ENCODE measurements at places on chromosomes 2 and 18.

DNA sequence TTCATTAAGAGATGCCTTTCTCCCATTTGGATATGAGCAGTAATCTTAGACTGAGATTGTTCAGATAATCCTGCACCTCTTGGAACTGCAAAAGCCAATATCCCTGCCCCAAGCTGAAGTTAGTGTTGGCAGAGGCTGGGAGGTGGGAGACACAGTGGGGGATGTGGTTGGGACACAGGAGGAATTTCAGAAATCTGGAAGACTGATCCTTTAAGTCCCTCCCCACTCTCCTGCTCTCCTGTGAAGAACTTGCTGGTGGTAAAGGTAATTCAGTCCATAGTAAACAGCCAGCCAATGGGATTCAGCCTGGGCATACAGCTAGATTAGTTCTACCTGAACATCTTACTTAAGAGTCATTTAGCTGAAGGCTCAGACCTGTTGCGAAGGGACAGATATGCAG, 50.0 kb upstream of the TMEM178A start:
- DNase-seq: no peak

- DNase-seq: no peak
These were observed 159.5 kb downstream of the PTGR3 start for GRCh38 chr18:75049455-75049789.

GRCh38 chr2:237199082-237199481, 113.4 kb downstream of the COPS8 start:
- DNase-seq: no peak

- DNase-seq: no peak
These were observed 40.7 kb downstream of the SLC66A2 start for GRCh38 chr18:79910563-79911343.

GRCh38 chr2:218366621-218367414, 10.2 kb downstream of the CATIP start:
- no peak for DNase-seq

DNA sequence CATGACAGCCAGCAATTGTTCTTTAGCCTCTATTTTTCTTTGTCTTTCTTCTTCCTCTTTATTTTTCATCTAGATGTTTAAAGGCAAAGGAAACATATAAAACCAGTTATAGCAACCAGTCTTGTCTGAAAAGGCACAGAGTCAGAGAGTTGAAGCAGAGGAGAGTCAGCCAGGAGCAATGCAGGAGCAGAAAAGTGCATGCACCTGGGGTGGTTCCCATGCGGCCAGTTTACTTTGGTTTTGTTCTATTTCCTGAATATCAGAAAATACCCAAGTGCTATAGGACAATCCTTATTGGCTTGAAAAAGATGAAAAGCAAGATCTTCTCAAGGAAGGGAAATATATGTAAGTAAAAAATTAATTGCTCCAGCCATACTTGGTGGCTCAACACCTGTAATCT, 44.9 kb downstream of the CFAP210 start:
- DNase-seq: no peak

DNA sequence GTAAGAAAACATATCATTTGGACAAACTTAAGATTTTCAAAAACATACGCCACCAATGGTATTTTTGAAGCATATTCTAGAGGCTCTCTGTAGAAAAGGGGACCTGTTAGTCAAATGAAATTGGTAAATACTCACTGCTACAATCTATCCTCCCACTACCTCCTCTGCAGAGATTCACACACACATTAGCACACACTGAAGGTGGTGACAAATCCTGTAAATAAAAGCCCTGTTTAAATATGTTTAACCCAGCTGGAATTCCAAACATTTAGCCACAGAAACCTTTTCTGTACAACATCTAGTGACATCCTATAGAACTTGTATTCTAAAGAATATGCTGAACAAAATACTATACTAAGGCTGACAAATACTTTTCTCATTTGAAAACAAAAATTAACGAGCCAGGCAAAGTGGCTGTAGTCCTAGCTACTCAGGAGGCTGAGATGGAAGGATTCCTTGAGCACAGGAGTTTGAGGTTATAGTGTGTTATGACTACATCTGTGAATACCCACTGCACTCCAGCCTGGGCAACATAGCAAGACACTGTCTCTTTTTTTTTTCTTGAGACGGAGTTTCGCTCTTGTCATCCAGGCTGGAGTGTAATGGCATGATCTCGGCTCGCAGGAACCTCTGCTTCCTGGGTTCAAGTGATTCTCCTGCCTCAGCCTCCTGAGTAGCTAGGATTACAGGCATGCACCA, 25.9 kb downstream of the ALS2 start:
- no peak for DNase-seq

- peak; percentile 73 for DNase-seq
These were observed 1.7 kb downstream of the TMSB10 start for GRCh38 chr2:84906900-84907714.

DNA sequence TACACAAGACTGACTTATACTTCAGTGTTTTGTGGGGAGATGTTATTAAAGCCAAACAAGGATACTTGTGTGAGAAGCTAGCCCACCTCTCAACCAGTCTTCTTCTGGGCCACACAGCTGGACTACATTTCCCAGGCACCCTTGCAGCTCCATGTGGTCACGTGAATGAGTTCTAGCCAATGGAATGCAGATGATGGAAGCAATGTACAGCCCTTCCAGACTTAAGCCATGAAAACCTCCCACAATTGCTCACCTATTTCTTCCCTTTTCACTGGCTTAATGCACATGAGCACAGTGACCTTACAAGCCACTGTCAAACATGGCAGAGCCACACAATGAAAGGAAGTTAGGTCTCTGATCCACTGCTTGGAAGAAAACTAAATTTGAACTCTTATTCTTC, 20.4 kb upstream of the FEZ2 start:
- DNase-seq: peak; percentile 10

DNA sequence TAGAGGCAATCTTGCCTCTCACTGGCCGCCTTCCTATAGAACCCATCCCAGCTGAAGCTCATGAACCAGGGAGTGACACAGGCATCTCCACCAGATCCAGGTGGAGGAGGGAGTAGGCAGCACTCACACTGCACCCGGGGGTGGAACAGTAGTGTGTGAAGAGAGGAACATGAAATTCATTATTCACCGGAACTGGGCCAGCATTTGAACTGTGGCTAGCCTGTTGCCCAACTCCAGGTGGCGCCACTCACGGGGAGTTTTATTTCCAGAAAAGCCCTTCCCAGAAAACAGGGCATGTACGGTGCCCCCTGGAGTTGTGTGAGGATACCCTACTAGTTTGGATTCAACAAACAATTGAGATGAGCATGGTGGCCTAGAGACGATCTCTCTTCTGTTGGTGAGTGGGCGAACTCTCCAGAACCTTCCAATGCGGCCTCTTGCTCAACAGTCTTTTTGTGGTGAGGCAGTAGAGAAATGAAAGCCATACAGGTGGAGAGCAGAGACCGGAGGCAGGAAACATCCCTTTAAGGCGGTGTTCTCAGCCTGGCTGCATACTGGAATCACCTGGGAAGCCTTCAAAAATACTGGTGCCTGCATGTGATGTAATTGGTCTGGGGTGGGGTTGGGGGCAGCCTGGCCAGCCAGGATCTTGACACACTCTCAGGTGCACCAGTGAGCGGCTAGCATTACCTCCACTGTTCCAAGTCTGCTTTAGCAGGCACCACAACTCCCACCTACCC, 73.5 kb upstream of the NEDD4L start:
- no peak for DNase-seq

GRCh38 chr2:99821039-99821438, 321.4 kb downstream of the AFF3 start:
- DNase-seq: no peak

DNA sequence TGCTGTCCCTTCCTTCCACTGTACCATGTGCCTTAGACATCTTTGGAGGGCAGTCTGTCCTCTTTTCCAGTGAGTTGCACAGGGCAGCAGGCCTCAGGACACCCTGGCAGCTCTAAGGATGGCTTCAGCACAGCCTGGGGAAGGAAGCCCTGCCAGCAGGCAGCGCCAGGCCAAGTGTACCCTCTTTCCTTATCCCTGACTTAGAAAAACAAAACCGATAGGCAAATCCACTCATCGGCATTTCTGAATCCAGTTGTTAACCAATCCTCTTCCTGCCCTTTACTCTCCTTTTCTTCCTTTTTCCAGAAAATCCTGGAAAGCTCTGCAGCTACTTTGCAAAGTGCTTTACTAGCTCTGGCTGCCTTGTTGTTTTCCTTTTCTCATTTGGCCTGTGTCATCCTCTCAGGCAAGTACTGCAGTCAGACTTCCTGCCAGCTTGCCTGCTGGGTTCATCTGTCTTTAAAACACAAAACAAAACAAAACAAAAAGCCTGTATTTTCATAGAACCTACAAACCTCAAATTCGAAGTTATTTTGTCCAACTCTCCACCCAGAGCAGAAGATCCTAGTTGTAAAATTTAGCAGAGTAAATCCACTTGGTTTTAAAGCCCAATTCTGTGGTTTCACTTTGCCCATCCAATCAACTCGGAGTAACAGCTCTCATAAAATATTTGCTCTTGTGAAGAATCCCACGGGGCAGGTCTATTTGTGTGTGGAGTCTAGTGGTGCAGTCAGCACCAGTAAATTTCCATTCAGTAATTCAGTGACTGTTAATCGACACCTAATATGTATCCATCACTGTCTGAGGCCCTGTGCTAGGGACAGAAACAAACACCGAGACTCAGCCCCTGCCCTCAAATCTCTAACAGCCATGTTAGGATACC, 45.2 kb downstream of the PCBP1 start:
- DNase-seq: peak; percentile 67

DNA sequence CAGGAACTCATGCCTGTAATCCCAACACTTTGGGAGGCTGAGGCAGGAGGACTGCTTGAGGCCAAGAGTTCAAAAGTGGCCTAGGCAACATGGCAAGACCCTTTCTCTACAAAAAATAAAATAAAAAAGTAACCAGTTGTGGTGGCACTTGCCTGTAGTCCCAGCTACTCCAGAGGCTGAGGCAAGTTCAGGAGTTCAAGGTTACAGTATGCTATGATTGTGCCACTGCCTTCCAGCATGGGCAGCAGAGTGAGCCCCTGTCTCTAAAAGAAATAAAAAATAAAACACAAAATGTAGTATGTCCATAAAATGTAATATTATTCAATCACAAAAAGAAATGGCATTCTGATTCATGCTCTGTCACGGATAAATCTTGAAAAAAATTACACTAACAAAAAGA, 11.9 kb downstream of the INO80C start:
- no peak for DNase-seq

GRCh38 chr2:24731040-24731439, 62.2 kb downstream of the PTRHD1 start:
- no peak for DNase-seq

DNA sequence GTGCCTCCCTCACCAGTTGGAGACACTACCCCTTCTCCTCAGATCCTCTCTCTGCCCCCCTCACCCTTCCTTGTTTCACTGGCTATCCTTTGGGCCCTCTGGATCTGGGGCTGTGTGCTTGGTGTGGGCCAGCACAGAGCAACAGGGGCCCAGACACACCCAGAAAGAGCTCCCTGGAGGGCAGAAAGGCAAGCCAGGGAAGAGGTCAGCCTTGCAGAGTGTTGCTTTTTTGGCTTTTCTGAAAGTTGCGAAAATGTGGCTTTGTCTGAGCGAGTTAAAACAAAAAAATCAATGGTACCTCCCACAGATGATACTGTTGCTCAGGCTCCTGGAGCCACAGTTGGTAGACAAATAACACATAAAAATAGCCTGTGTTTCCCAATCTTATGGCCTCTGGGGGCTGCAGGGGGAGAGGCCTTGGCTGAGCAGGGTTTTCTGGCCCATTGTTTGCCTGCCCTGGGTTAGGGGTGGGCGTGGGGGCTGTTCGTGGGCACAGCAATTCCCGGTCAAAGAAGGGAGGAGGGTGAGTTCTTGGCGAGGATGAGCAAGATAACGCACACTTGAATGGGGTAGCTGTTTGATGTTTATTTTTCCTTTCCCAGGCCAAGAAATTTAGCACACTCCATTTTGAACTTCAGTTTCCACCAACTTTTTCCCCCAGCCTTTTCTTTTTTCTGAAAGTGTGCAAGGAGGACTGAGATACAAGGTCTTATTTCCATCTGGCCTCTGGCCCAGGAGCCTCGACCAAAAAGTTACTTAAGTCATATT, 167.0 kb upstream of the HAAO start:
- DNase-seq: no peak

DNA sequence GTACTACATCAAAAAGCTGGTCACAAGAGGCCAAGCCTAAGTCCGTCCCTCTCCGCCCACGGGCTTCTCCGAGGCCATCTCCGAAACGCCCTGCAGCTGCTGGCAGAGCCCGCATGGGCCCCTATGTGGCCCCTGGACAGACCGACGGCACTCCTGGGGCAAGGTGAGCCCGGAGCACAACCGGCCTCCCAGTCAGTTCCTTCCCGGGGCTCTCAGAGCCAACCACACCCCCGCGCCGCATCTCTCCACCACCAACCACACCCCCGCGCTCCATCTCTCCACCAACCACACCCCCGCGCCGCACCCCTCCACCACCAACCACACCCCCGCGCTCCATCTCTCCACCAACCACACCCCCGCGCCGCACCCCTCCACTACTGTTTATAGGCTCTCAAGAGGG, 93.5 kb downstream of the ZNF516 start:
- no peak for DNase-seq

- DNase-seq: no peak
These were observed 43.9 kb downstream of the CLIP4 start for GRCh38 chr2:29159125-29159524.

DNA sequence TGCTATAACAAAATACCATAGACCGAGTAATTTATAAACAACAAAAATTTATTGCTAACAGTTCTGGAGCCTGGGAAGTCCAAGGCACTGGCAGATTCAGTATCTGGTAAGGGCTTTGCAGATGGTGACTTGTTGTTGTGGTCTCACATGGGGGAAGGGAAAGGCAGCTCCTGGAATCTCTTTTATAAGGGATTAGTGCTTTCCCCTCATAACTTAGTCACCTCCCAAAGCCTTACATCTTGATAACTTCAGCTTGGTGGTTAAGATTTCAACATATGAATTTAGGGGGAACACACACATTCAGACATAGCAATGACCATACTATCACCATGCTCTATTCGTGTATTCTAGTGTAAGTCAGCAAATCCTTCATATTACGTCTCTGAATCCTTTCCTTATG, 447.6 kb upstream of the TCF4 start:
- no peak for DNase-seq

DNA sequence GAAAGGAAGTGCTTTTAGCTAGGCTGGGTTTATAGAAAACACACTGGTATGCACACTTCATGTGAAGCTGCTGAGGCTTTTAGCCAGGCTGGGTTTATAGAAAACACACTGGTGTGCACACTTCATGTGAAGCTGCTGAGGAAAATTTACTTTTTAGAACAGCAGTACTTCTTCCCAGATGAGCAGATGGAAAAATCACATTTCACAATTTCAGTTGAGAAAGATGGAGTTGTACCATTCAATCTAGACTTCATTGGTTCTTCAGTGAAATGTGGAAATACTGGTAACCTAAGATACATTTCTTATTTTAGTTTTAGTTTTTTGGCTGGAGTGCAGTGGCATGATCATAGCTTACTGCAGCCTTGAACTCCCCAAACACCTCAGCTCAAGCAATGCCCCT, 11.1 kb downstream of the SNTG2 start:
- DNase-seq: no peak

- DNase-seq: no peak
These were observed 196.9 kb downstream of the ICOS start for GRCh38 chr2:204133476-204133875.

- no peak for DNase-seq
These were observed 41.9 kb downstream of the TANC1 start for GRCh38 chr2:159010340-159010739.

- no peak for DNase-seq
These were observed 418.5 kb upstream of the CNTNAP5 start for GRCh38 chr2:123606631-123607030.

GRCh38 chr2:138035608-138036217, 71.4 kb downstream of the HNMT start:
- no peak for DNase-seq

Data from CD4-positive, alpha-beta T cell treated with Interleukin-17A for 4 hours (primary cell).